Neural progenitor cell (in vitro differentiated cells): ENCODE measurements at places on chromosomes 5 and 9.

DNA sequence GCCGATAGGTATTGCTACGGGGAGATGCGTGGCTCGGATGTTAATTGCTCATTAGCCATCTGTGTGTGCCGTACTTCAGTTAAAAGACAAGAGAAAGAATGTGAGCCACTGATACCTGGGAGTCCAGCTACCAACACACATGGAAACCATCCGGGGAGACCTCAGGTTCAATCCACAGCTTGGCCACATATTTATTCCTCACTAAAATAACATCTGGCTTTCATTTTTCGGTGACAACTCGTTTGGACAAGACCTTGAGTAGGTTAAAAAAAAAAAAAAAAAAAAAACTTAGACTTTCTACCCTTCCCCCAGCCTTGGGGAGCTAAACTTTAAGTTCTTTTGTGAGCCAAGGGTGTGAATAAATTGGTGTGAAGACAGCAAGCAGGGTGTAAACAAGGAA lies 84.1 kb downstream of the SLIT3 start:
- no peak for DNase-seq

GRCh38 chr5:52443187-52443586 lies 344.5 kb upstream of the ITGA1 start:
- DNase-seq = no peak

DNA sequence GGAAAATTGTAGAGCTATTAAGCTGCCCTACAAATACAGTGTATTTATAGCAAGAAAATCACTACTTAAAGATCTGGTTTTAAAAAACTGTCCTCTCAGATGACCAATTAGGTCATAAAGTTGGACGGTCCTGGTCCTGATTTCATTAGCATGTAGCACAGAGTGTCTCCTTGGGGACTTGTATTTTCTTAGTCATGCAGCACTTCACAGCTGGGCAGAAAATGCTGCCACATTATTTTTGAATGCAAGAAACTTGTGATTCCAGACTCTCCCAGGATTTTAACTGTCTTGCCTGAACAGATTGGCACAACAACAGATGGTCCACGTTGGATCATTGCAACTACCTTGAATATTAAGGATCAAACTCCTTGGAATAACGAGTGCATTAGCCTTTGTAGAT lies 348.1 kb upstream of the SGCD start:
- DNase-seq = no peak

DNA sequence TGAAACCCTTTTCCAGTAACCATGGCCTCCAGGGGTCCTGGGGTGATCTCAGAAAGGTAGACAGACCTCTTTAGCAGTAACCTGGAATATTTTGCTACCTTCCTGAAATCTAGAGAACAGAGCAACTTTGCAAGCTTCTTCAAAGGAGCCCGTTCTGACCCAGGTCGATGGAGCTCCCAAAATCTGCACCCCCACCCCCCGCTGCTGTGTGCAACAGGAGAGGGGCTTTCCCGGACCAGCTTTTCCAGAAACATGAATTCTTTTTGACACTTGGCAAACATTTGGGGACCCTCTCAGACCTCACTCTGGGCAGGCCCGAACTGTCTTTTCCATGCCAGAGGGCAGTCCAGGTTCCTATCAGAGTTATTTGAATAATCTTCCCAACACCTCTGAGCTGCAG lies 65.3 kb downstream of the KCNIP1 start:
- no peak for DNase-seq

GRCh38 chr5:52783226-52783959 lies 4.3 kb upstream of the ITGA1 start:
- DNase-seq = no peak

GRCh38 chr5:150758203-150758530 lies 650 bp downstream of the DCTN4 start:
- no peak for DNase-seq

DNA sequence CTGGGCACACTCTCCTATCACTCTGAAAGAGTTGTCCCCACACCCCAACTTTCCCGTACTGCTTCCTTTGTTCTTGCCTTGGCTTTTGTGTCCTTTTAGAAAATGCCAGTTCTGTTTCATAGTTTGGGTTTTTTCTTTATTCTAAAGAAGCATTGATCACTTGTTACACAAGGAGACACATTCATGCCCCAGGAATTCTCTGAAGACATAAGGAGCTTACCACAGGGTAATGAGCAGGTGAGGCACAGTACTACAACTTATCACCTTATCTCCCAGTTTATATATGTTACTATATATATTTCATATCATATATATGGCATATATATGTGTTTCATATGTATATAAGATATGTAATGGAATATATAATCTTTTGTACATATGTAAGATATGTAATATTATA lies 6.5 kb upstream of the SSBP2 start:
- DNase-seq = no peak

DNA sequence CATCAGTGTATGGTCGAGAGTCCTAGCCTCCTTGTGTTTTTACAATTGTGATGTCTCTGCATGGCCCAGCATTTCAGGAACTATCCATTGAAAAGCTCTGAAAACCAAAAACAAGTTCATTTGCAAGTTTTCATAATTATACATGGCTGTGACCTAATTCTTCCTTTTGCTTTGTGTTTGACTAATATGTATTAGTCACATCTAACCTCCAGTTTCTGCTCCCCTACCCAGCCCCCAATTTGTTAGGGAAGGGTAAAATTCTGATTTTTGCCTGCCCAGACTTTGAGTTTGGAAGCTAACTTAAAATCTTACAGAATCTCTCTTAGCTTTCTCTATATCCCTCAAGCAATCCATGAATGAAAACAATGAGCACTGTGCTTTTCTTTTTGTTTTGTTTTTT lies 128.2 kb upstream of the SEMA6A start:
- DNase-seq = no peak

GRCh38 chr9:6413365-6414246 lies 607 bp downstream of the UHRF2 start:
- DNase-seq = peak; percentile 57

DNA sequence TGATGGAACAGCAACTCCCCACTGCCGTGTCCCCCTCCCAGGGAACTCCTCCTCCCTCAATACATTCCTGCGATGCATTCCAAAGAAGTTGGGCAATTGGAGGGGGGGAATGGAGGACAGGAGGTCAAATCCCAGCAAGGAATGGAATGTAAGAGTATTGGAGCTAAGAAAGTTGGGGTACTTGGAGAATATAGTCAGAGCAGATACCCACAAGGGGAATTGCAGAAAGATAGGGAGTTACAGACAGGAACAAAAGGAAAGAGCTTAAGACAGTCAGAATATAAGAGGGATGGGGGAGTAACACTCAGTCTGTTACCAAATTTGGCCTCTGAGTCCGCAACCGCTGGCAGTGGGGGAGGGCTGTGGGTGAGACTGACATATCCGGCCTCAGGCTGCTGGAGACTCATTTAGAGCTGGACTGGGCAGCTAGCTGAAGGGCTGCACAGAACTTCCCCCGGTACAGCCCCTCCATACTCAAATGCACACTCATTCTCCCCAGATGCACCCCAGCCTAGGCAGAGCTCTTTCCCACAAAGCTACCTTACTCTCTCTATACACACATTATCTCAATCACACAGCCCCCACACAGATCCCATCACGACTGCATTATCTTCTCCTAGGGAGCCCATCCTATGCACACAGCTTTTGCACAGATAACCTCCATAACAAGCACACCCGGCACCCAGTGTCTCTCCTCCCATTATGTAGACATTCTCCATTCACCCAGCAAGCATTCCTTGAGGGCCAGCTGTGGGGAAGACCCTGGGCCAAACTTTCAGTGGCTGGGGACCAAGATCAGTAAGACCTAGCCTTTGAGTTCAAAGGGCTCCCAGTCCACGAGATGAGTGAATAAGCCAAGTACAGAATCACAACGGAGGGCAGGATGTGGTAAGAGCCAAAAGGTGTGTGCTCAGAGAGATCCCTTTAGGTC lies 3.7 kb downstream of the TLN1 start:
- peak; percentile 80 for DNase-seq

- DNase-seq = no peak
These were observed 30.1 kb downstream of the FRMD3 start for GRCh38 chr9:83508067-83508466.

GRCh38 chr9:78605041-78606000 lies 308.4 kb downstream of the PSAT1 start:
- DNase-seq = peak; percentile 70

DNA sequence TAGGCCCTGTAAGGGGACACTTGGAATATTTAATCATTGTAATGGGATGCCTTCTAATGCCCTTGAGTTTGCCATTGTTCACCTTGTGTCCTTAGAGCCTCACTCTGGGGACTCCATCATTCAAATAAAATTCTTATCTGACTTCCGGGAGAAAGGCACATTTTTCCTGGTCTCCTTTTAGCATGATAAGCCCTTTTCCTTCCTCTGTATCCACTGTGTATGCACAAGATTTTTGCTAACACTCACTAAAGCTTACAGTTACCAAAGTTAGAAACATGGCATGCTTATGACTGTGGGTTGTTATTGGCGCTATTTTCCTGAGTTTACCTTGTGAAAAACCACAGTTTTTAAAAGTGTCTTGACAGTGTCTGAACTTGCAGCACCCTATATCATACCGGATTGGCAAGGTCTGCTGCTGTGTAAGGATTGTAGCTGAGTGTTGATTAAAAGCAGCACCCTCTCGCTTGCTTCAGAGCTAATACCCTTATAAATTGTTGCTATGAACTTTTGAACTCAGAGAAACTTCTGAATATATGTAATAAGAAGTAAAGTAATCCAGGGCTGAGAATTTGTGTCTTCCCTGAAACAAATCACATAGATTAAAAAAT lies 46.4 kb downstream of the SNCAIP start:
- no peak for DNase-seq

GRCh38 chr5:143138839-143139238 lies 264.6 kb downstream of the NR3C1 start:
- no peak for DNase-seq

- no peak for DNase-seq
These were observed 45.2 kb downstream of the RNF180 start for GRCh38 chr5:64210866-64211265.

GRCh38 chr5:10985721-10986110 lies 224.7 kb upstream of the DAP start:
- no peak for DNase-seq

GRCh38 chr5:169561893-169562292 lies 21.7 kb upstream of the SPDL1 start:
- DNase-seq = no peak

DNA sequence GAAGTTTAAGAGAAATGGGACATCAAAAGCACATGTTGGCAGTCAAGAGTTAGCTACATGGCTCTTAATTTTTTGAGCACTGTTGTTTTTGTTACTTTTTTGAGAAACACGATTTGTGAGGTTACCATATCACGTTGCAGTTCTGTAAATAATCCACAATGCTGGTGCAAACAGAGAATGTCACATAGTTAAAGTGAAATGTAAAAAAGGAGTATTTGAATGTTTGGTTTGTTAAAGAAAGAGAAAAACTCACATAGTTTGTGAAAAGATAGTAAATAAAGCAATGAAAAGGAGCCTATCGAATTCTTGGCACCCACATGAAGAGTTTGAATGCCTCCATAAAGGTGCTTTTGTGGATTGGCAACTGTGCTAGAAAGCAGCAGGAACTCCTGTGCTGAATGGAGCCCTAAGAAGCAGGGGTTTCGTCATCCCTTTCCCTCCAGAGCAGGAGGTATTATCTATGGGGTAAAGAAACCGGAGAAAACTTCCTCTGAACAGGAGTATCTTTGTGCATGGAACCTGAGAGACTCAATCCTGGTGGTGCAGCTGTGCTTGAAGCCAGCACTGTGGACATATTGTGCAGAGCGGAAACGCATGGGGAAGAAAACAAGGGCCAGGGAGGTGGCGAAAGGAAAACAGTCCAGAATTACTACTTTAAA lies 148.5 kb upstream of the OTULINL start:
- peak; percentile 49 for DNase-seq
